ENCODE measurements at places on chromosomes 4 and X. TPM values are rescaled to one million over a fixed set of nuclear protein-coding genes. Genes with fewer than 3 reads are reported as not detected.

DNA sequence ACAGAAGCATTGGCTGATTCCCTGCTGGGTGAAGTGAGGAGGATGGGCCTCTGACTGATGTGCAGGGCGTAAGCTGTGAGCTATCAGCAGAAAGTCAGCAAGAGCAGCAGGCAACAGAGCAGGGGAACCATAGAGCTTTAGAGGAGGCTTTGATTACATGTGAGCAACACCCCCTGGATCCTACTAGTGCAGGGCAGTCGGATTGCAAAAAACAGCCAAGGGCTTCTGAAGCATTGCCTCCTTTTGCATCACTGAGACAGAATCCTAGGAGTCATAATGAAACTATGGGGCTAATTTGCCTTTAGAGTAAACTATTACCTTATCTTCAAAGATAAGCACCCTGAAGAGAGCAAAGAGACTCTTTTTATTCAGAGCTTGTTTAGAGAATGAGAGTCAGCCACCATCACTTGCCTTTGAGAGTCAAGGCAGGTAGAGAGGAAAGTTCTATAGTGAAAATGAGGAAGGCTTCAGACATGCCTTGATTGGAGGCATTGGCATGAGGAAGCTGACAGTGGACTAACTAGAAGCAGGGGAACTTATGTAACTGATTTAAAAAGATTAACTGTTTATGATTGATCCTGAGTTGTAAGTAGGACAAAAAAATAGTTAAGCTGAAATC lies 420.3 kb downstream of the PDHA2 start:
- no peak for DNase-seq

BEX3 gene
- 102 TPM for total RNA-seq

- no peak for DNase-seq
These were observed 526.0 kb downstream of the MID1IP1 start for GRCh38 chrX:39327255-39327654.

GRCh38 chr4:67051000-67051789 lies 494.1 kb downstream of the CENPC start:
- DNase-seq = no peak

GRCh38 chr4:154186888-154187287 lies 304.7 kb downstream of the DCHS2 start:
- DNase-seq = no peak

DNA sequence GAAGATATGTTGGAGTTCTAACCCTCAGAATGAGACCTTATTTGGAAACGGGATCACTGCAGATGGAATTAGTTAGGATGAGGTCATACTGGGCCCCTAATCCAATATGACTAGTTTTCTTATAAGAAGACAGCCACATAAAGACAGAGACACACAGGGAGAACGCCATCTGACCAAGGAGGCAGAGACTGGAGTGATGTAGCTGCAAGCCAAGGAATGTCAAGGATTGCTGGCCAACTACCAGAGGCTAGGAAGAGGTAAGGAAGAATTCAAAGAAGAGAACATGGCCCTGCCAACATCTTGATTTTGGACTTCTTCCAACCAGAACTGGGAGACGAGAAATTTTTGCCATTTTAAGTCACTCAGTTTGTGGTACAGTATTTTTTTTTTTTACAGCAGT lies 152.8 kb upstream of the DIPK2B start:
- no peak for DNase-seq

- DNase-seq = no peak
These were observed 69.4 kb downstream of the NSG1 start for GRCh38 chr4:4456351-4456750.

CTAG2 gene
- total RNA-seq = not detected

GRCh38 chrX:118353081-118353850 lies 7.4 kb downstream of the WDR44 start:
- no peak for DNase-seq

DNA sequence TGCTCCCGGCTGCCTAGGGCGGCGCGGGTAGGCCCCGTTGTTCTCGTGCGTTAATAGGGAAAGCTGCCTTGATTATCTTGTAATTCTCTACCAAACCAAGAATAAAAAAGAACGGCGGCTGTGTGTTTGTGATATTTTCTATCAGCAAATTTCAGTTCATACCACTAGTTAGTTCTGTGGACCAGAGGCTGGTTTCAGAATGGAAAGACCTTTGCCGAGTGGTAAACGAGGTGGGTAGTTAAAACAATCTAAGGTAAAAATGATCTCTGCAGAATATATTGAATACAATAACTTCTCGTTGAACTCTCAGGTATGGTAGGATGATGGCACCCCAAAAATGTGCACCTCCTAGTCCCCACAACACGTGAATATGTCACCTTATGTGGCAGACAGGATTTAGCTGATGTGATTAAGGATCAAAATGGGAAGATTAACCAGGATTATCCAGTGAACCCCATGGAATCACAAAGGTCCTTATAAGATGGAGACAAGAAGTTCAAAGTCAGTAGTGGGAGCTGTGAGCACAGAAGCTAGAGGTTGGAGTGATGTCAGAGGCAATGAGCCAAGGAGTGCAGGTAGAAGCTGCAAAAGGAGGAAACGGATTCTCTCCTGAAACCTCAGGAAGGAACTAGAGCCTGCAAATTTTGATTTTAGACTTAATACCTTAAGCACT lies 574 bp upstream of the CFAP97 start:
- peak; percentile 34 for DNase-seq

DNA sequence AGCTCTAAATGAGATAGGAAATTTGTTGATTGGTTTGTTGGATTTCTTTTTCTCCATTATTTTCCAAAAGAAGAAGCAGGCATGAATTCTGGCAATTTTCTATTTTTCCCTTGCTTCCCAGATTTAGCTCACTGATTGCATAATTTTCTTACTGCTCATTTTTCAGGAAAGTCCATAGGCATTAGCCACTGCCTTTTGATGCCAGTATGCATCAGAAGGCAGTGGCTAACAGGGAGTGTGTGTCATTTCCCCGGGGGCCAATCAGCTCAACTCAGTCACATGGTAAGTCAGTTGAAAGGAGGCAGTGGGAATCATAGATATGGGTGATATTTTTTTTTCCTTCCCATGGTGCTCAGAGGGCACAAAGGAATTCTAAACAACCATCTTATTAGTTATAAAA lies 156.7 kb downstream of the TRIML1 start:
- DNase-seq = no peak

Data from skin of body (tissue), 3 donors.